AML-193 (cell line): ENCODE measurements at places on chromosomes 5 and 9.

GRCh38 chr5:144972317-144972716 is 801.6 kb downstream of the KCTD16 start:
- DNase-seq: no peak

DNA sequence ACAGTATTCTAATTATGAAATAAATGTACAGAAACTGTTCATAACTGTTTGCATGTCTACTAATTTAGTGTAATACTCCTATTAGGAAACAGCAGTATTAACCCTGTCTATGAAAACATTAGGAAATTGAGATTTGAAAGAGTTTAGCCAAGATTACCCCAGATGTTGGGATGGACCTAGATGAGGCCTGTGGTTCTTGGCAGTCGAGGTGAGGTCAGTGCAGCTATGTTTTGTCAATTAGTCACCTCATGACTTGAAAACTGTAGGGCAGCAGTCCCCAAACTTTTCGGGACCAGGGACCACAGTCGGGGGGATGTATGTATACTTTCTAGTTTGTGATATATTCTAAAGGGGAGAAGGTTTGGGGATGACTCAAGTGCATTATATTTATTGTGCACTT is 4.7 kb downstream of the LNPEP start:
- DNase-seq: no peak

- no peak for DNase-seq
Observed at GRCh38 chr5:367358-368130, 46.0 kb downstream of the AHRR start.

GRCh38 chr5:91114658-91115057 is 268.5 kb downstream of the ARRDC3 start:
- DNase-seq: no peak

- no peak for DNase-seq
Observed at GRCh38 chr5:58012102-58012501, 447.8 kb downstream of the PLK2 start.

DNA sequence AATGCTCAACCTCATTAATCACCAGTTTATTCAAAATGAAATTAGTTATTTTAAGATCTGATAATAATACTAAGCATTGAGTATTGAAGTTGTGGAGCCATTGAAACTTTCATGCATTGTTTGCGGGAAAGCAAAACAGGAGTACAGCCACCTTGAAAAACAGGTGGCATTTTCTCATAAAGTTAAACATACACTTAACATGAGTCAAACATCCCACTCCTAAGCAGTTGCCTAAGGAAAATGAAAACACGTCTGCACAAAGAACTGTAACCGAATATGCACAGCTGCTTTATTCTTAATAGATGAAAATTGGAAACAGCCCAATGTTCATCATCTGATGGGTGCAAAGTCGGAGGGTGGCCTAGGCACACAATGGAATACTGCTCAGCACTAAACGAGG is 177.3 kb downstream of the IRX2 start:
- DNase-seq: no peak

- DNase-seq: no peak
Observed at GRCh38 chr9:16337322-16338029, 533.0 kb downstream of the BNC2 start.

- no peak for DNase-seq
Observed at GRCh38 chr9:130073373-130073772, 19.7 kb downstream of the GPR107 start.

GRCh38 chr5:60492958-60493357 is 207.0 kb downstream of the DEPDC1B start:
- no peak for DNase-seq

DNA sequence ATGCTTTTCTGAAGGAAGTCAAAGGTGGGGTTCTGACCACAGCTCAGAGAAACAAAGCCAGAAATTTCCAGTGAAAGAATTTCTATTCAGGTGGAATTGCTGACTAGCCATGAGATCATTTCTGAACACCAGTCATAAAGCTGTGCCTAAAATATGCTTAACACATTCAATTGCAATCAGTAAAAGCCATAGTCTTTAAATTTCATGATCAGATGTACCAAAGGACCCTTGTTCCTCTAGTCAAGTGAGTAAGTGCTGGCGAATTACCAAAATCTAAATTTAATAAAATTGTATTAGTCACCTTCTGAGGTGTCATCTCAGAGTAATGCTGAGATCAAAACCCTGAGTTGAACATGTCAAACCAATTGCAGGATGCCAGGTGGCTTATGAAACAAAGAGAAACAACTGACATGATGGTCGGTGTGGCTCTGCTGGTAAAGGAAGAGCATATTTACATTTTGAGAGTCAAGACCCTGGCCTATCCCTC is 334.2 kb upstream of the CCNH start:
- no peak for DNase-seq

GRCh38 chr5:158273035-158273434 is 414.1 kb upstream of the CLINT1 start:
- DNase-seq: no peak

GRCh38 chr9:20002011-20002410 is 213.2 kb upstream of the SLC24A2 start:
- DNase-seq: no peak

DNA sequence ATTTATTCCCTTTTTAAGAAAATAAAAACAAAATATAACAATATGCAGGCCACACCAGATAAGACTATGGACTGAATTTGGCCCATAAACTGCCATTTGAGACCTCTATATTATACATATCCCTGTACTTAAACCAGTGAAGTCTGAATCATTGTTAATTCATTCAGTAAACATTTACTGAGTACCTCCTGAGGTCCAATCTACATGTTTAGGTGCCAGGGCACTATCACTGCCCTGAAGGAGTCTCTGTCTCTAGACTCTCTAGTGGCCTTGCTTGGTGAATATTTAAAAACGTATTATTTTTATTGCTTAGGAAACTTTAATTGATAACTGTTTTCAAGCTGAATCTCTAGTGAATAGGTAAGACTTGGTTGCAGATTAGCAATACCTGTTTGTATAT is 74.7 kb upstream of the ELL2 start:
- no peak for DNase-seq

GRCh38 chr5:61052882-61053281 is 107.9 kb downstream of the NDUFAF2 start:
- DNase-seq: no peak

DNA sequence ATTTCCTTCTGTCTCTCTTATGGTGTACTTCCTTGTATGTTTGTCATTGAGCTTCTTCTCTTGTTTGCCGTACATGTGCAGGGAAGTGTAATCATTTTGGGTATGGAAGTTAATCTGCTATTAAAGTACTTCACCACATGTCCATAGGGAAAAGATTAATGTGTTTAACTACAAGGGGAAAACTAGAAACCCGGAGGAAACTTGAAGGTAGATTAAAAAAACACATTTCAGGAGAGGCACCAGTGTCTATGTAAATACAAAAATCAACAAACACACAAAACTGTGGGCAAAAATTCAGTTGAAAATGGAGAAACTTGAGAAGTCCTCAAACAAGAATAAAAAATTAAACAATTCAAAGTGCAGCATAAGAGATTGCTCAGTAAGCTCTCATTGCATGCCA is 166.4 kb downstream of the PBX3 start:
- no peak for DNase-seq

GRCh38 chr5:74288038-74288437 is 352.5 kb downstream of the ENC1 start:
- no peak for DNase-seq

DNA sequence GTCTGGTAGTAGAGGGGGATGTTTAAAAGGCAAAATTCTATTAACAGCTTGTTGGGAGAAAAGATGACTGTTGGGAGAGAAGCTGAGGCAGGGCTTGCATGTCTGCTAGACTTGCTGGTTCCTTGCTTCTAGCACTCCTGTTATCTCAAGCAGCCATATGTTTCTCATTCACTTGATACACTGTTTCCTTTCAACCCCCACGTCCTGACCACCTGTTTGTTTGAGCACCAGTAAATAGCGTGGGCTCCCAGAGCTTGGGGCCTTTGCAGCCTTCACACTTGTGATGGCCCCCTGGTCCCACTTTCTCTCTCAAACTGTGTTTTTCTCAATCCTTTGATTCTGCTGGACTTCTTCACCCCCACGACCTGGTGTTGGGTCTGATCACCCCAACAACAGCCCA is 111.7 kb upstream of the TMEM161B start:
- DNase-seq: no peak

- DNase-seq: no peak
Observed at GRCh38 chr9:18149471-18150011, 324.4 kb upstream of the ADAMTSL1 start.

DNA sequence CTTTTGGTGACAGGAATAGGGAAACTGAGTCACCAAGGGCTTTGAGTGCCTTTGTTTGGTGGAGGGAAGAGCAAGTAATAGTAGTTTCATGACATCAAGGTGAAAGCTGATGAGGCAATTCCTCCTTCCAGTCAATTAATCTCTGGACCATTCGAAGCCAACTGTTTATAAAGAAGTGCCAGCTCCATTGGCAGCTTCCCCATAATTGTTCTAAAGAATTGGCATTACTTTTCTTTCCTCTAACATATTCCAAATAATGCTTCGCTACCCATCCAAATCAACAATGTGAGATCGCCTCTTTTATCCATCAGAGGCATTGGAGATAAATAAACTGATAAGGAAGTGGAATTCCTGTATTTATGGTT is 132.4 kb downstream of the NPR3 start:
- DNase-seq: no peak

DNA sequence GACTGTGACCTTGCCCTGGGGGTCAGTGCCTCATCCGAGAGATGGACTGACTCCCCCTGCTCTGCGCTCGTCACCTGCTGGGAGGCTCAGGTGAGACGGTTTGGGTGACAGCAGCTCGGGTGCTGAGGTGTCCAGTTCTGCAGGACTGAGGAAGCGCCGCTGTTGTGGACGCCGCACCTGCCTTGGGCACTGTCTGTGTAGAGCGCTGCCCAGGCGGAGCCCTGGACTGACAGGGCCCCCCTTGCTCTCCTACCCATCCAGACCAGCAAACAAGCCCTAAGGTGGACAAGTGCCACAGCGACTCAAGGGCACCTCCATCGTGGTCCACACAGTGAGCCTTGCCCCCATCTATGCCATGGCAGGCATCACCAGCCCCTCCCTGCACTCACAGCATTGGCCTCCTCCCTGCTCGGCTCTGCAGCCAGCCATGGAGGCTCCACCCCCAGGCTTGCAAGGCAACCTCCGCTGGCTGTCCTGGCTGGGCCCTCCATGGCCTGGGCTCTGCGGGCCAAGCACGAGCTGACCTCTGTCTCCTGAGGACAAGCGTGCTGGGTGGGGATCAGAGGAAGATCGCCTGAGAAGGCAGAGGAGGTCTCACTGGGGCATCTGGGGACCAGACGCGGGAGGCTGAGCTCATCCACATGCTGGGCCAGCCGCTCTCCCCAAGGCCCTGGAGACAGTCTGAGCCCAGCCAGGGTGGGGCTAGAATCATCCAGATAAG is 87.1 kb upstream of the COL5A1 start:
- DNase-seq: no peak

DNA sequence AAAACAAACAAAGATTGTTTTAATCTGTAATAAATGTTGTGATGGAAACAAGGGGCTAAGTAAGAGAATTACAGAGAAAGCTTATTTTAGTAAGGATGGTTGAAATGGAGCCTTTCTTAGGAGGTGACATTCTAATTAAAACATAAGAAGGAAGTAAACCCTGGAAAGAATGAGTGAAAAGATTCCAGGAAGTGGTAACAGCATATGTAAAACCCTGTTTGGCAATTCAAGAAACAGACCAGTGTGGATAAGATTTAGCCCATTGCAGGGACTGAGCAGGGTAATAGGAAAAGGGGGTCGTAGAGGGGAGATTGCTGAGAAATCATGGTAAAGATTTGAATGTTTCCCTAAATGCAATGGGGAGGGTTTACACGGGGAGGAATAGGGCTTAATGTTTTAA is 21.6 kb upstream of the PIP5K1B start:
- peak; percentile 2 for DNase-seq

- DNase-seq: no peak
Observed at GRCh38 chr5:4533457-4534105, 606.5 kb upstream of the ADAMTS16 start.

DNA sequence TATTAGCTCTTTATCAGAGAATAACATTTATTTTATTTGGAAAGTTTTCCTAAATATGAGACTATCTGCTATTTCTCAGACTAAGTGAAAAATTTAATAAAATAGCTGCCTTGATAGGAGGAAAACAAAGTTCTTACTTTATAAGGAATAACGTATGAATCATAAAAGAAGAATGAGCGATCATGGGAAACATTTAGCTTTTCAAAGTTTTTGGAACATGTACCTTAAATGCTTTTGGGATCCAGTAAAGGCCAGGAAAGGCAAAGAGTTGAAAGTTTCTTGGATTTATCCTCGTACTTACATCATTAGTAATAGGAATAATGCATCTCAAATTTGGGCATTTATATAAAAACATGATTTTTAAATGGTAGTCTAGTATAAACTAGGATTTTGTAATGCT is 19.4 kb downstream of the OGN start:
- DNase-seq: no peak

GRCh38 chr9:114025196-114025753 is 52.8 kb downstream of the AMBP start:
- DNase-seq: no peak

DNA sequence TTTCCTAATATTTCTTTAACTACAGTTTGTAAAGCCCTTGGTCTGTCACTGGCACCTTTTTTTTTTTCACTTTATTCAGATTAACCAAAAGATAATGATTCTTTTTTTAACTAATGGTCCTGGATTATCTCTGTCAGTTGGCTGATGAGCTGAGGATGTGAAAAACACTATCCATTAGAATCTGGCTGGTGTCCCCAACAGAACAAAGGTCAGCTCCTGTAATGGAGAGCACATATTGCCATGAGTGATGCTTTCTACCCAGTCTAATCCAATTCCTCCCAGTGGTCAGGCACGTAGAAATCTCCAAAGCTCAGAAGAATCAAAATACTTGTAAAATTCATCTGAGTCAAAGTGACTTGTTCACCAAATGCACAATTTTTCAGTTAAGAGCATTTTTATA is 491.7 kb upstream of the PIK3R1 start:
- DNase-seq: no peak

GRCh38 chr5:176776141-176776865 is 34.1 kb upstream of the UNC5A start:
- no peak for DNase-seq

- no peak for DNase-seq
Observed at GRCh38 chr9:89853931-89854330, 249.1 kb downstream of the GADD45G start.

GRCh38 chr9:37988041-37988440 is 81.0 kb downstream of the SHB start:
- no peak for DNase-seq

- no peak for DNase-seq
Observed at GRCh38 chr5:132363431-132364112, 5.9 kb upstream of the SLC22A5 start.

DNA sequence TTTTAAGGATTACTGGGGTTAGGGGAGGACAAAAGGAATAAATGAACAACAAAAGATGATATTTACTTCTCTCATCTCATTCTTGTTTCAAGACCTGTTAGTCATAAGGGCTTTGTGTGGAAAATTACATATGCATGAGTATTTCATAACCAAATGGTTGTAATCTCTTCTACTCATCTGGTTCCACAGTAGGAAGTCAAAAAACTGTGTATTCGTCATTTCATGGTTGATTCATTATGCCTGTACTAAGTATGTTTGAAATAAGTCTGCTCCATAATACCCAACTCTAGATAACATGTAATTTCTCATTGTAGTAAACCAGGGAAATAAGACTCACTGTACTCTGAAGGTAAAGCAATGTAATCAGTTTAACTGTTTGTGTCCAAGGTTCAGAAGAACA is 212.9 kb downstream of the ARRDC3 start:
- peak; percentile 86 for DNase-seq
